ENCODE measurements at places on chromosomes 3 and 15.

GRCh38 chr3:126959136-126959920 lies 23.6 kb upstream of the PLXNA1 start:
- no peak for DNase-seq

GRCh38 chr3:46354478-46354877 lies 567 bp downstream of the CCR2 start:
- no peak for DNase-seq

DNA sequence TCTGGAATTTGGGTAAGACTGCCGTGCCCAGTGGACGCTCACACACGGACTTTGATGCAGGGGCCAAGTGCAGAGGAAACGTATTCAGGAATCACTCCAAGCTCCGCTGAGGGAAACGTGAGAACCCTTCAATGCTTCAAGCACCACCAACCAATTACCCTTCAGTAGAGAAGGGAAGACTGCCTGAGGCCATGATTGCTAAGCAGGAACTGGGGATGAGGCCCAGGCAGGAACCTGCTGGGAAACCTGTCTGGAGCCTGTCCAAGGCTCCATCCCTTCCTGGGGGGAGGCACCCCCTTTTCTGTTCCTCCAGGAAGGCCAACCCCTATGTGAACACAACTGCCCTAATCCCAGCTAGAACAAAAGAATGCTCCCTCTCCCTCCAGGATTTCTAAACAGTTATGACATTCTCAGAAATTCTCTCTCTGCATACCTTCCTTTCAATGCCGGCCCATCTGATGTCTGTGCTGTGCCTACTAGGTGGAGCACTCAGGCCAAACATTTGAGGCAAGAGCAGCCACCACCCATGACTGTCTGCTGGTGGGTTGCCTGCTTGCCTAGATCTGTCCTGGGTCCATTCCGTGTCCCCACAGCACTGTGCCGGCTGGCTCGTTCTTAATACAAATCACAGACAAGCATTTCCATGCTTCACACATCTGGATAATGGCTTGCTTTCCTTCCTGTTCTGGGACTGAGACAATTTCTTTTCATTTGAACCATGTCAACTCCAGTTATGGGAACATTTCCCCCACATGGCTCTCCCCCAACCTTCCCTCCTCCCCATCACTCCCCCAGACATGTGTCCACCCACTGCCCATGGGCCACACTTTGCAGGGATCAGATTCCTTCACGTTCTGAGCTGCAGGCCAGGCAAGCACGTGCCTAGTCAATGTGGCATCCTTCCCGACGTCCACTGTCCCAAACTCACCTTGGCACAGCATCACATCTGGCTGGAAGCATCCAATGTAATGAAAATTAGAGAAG lies 149.4 kb downstream of the ADAMTS17 start:
- no peak for DNase-seq

DNA sequence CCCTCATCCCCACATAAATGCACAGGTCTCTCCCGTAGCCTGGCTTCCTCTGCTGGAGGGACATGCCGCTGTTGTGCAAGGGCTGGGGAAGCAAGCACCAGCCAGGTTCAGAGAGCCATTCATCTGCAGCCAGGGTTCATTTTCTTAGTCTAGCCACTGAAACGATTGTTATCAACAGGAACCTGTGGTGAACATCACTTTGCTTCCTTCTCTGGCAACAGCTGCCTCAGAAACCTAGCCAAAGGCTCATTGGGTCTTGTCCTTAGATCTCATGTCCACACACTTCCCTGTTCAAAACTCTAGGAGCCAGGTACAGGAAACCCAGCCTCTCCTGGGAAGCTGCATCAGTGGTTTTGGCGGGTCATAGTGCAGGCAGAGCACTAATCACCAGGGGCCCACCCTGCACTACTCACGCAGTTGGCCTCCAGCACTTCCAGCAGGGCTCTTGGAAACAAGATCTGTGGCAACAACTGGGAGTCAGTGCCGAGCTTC lies 47.0 kb downstream of the OXNAD1 start:
- DNase-seq, result no peak

GRCh38 chr3:172707967-172708366 lies 2.9 kb downstream of the NCEH1 start:
- no peak for DNase-seq

DNA sequence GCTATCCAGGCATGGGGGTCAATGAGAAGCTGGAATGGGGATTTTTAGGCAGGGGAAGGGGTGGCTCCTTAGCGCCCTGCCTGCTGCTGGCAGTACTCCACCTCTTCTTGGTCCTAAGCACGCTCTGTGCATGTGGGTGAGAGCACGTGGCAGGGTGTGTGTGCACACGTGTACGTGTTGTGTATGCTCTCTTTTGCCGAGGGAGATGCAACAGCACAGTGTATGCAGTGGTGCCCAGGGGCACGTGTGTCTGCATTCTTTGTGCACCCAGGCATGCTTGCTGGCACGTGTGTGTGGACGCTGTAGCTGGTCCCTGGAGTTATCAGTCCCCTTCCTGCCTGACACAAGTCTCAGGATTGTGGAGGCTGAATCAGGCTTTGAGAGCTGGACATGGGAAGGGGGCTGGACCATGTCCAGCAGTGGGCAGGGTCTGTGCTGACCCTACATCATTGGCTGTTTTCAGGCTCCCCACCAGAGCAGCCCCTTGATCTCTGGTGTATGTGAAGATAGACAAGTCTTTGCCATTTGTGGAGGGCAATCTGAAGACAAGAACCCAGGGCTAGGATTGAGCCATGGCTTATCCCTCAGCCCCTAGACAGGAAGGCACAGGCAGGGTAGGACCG lies 1.9 kb upstream of the CAMKV start:
- no peak for DNase-seq

DNA sequence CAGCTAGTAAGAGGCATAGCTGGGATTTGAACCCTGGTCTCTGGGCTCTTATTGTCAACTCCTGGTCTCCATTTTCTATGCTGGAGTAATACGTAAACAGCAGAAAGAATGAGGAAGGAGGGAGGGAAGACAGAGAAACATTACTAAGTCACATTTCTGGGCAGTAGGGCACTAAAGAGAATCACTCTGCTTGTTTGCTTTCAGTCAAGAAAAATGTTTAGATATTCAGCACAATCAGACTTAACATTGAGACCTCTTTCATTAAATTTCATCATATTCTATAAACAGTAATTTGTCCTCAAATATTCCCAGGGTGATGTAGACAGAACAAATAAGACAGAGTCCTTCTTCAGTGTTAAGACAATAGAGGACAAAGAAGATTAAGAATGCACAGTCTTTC lies 67.7 kb upstream of the BNC1 start:
- DNase-seq, result no peak

DNA sequence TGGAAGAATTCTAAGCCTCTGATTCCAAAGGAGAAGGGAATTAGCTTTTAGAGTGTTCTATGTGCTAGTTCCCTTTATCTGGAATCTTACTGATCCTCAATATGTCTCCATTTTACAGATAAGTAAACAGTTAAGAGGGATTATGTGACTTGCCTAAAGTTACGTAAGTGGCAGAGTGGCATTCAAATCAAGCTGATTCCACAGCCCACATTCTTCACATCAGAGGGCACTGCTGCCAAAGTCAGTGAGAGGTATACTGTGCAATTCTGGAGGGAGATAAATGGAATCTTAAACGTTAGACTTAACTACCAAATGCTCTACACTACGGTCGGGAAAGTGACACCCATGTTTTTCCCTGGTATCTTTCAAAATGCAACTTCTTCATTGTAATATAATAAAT lies 11.0 kb upstream of the MELTF start:
- no peak for DNase-seq

DNA sequence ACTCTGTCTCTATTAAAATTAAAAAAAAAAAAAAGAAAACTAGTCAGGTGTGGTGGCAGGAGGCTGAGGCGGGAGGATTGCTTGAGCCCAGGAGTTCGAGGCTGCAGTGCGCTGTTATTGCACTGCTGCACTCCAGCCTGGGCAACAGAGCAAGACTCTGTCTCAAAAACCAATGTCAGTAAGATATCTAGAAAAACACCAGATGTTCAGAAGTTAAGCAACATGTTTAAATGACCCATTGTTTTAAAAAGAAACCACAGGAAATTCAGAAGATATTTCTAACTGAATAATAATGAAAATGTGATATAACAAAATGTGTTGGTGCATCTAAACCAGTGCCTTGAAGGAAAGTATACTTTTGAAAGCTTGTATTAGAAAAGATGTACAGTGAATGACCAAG lies 203.4 kb upstream of the CGNL1 start:
- no peak for DNase-seq

- DNase-seq, result no peak
These were observed 93.6 kb upstream of the SNRPN start for GRCh38 chr15:24861014-24861690.

- no peak for DNase-seq
These were observed 12.4 kb downstream of the ANKRD63 start for GRCh38 chr15:40270246-40270995.

Measured in stimulated activated CD4-positive, alpha-beta T cell treated with anti-CD3 and anti-CD28 coated beads, TNF-alpha, amount 100 ng/mL, for 4 hours (primary cell).